Neural progenitor cell (in vitro differentiated cells): ENCODE measurements at places on chromosomes 1 and 21. TPM values are rescaled to one million over a fixed set of nuclear protein-coding genes. Genes with fewer than 3 reads are reported as not detected.

- H3K4me1 ChIP-seq: no peaks in the 10 kb centered on the region
- H3K27me3 ChIP-seq: no peaks in the 10 kb centered on the region
- DNase-seq: no peak
- H3K36me3 ChIP-seq: no peaks in the 10 kb centered on the region
Observed at GRCh38 chr21:43338951-43339350, 88.0 kb downstream of the SIK1 start.

Gene LCE2B
- not detected in 2 replicates for total RNA-seq

DNA sequence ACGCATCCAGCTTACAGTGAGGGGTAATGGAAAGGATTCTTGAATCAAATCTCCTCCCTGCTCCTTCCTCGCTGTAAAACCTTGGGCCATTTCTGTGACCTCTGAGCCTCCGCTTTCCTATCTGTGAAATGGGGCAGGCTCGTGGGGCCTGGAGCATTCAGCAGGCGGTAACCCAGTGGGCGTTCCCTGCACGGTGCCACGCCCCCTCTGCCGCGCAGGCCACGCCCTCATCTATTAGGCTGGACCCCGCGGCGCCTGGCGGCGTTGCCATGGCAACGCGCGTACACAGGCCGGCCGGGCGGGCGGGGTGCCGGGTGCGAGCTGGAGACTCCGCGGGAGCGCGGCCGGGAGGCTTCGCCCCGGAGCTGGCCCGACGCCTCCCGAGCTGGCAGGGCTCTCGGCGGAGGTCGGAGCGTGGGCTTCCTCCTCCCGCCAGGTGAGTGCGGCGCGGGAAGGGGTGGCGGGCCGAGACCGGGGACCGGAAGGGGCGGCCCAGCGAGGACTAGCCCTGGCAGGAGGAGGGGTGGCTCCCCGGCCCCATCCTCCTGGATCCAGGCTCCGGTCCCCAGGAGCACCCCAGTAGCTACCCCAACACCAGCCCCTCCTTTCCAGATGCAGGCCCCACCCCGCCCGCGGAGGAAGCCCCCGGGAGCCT, at the start of gene FHAD1:
TSS of gene FHAD1 (plus strand) at position 264 of the 655 bp plus-strand sequence. CDS start 4,562 bp downstream, outside the sequence.
- peaks cover 14% of the 10 kb centered on the region for H3K4me1 ChIP-seq
- H3K27me3 ChIP-seq: peaks cover 4% of the 10 kb centered on the region
- peak within 1 kb of the TSS; percentile 72 for H3K4me3 ChIP-seq
- H3K27ac ChIP-seq: no peak within 1 kb of the TSS

DNA sequence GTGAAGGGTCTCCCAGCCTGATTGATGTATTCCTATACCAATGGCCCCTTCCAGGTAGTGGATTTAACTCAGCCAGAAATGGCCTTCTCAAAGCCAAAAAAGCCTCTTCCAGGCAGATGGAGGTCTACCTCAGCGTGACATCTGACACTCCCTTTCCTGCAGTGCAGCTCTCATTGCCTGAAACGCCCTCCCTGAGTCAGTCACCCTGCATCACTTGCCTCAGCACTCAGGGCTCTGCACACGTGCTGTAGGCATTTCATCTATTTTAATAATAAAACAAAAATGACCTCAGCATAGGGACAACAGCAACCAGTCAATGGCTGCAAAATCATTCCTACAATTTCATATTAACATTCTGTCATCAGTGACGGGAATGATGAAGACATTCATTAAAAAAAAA, 64.4 kb upstream of the GJA5 start:
- H3K27me3 ChIP-seq: no peaks in the 10 kb centered on the region
- H3K27ac ChIP-seq: no peak overlapping the region
- peaks cover 5% of the 10 kb centered on the region for H3K4me1 ChIP-seq
- no peak for DNase-seq
- H3K4me3 ChIP-seq: no peak overlapping the region
- H3K36me3 ChIP-seq: no peaks in the 10 kb centered on the region

Gene ADARB1
- 5.1 and 8.4 TPM in 2 replicates for total RNA-seq

DNA sequence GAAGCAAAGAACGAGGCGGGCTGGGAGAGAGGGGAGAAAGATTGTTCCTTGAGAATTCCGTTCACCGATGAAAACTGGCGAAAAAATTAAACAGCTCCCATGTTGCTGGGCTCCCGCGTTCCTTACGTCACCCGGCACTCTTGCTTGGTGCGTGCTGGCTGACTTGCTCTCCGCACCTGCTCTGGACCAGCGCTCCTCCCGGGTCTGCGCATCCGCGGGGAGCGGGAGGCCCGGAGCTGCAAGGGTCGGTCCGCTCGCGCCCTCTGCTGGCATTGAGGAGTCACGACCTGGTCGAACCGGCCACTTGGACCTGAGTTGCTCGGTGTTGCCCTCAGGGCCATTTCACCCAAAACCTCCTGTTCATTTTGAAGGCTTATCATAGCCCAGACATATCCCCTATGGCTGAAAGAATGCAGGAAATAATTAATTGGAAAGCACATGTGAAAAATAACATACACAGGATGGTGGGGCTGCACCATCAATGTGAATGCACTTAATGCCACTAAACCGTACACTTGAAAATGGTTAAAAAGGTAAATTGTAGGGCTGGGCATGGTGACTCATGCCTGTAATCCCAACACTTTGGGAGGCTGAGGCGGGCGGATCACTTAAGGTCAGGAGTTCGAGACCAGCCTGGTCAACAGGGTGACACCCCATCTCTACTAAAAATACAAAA, 98.9 kb upstream of the BACE2 start:
- no peak overlapping the region for H3K27ac ChIP-seq
- H3K4me1 ChIP-seq: peaks cover 15% of the 10 kb centered on the region
- peak overlapping the region; percentile 38 for H3K4me3 ChIP-seq

Gene PLA2G4A
- 0.81 and 1.0 TPM in 2 replicates for total RNA-seq

- DNase-seq: peak; percentile 14
- H3K27me3 ChIP-seq: no peaks in the 10 kb centered on the region
- H3K4me1 ChIP-seq: peaks cover 9% of the 10 kb centered on the region
- no peaks in the 10 kb centered on the region for H3K36me3 ChIP-seq
Observed at GRCh38 chr1:66182551-66183178, 351.3 kb upstream of the SGIP1 start.

- no peaks in the 10 kb centered on the region for H3K27me3 ChIP-seq
- H3K36me3 ChIP-seq: no peaks in the 10 kb centered on the region
- peak; percentile 85 for DNase-seq
- peak within 1 kb of the TSS; percentile 87 for H3K4me3 ChIP-seq
Observed at GRCh38 chr1:154607609-154608396, at the start of gene ADAR. Gene ADAR, minus strand, starts transcription at chr1:154608186. Its CDS starts 180 bp downstream, at chr1:154608006.

Gene WNT3A
- 0.12 TPM in 1 of 2 replicates, not detected in the other for total RNA-seq

- peaks cover 54% of the 10 kb centered on the region for H3K4me1 ChIP-seq
- peak; percentile 70 for DNase-seq
- H3K27ac ChIP-seq: peak overlapping the region; percentile 90
- H3K36me3 ChIP-seq: no peaks in the 10 kb centered on the region
- H3K4me3 ChIP-seq: no peak overlapping the region
Observed at GRCh38 chr1:162169031-162169790, 99.7 kb downstream of the NOS1AP start.

Gene ANXA9
- total RNA-seq: 0.77 TPM in 1 of 2 replicates, not detected in the other

Gene OLFM3
- total RNA-seq: 3.7 and 4.4 TPM in 2 replicates

DNA sequence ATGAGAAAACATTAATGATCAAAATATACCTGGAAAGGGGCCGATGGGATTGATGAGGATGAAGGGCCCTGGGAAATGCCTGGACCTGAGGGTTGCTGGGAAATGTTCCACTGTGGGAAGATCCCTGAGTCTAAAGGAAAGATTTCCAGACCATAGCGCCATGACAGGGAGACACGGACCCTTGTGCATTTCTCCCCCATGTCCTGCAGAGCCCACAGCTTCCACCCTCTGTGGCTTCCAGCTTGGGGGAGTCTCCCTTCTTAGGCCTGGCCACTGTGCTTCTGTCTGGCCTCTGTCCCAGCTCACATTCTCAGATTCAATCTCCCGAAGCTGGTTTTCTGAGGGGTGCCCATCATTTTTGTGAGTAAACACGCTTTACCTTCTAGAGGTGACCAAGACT, 1.0 kb upstream of the PRAMEF12 start:
- no peak for DNase-seq
- no peaks in the 10 kb centered on the region for H3K27me3 ChIP-seq
- no peaks in the 10 kb centered on the region for H3K4me1 ChIP-seq
- no peak overlapping the region for H3K27ac ChIP-seq

Gene HCRTR1
- 0.06 TPM in 1 of 2 replicates, not detected in the other for total RNA-seq

Gene CACHD1
- 49.9 and 61.0 TPM in 2 replicates for total RNA-seq

GRCh38 chr21:45747802-45748445, 104.4 kb downstream of the PCBP3 start:
- no peak overlapping the region for H3K4me3 ChIP-seq
- no peaks in the 10 kb centered on the region for H3K36me3 ChIP-seq
- H3K27me3 ChIP-seq: no peaks in the 10 kb centered on the region
- DNase-seq: no peak
- no peak overlapping the region for H3K27ac ChIP-seq

Gene LAMC1
- total RNA-seq: 72.8 and 90.2 TPM in 2 replicates

- DNase-seq: peak; percentile 22
- no peak overlapping the region for H3K27ac ChIP-seq
Observed at GRCh38 chr1:39398278-39399021, 93.0 kb upstream of the BMP8A start.

DNA sequence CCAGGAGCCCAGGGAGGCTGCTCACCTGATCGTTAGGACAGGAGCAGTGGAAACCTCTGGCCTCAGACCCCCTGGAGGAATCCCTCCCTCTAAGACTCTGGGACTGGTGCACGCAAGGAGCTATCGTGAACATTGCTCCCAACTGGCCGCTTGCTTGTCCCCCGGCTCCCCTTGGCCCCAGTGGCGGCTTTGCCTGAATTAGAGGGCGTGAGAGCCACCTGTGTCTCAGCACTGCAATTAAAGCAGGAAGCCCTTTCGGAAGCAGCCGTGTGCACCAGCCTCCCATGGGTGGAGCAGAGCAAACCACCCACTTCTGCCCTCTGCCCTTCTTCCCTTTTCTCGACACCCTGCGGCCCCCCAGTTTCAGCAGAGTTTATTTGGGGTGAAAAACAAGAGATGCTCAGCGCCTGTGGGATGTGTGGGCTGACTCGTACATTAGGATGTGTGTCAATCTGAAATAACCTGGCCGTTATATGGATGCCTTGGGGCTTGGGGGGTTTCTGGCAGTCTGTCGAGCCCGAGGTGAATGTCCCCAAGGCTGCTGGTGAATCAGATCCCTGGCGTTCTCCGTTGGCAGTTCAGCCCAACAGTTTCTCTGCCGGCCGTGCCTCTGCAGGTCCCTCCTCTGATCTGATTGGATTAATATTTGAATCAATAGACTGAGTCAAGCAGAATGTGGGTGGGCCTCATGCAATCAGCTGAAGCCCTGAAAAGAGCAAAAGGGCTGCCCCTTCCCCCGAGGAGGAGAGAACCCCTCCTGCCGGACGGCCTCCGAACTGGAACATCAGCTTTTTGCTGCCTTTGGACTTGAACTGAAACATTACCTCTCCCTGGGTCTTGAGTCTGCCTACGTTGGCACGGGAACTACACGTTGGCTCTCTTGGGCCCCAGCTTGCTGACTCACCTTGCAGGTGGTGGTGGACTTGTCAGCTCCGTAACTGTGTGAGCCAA, 7.3 kb upstream of the UMODL1 start:
- H3K27ac ChIP-seq: no peak overlapping the region
- no peaks in the 10 kb centered on the region for H3K27me3 ChIP-seq
- no peak overlapping the region for H3K4me3 ChIP-seq

GRCh38 chr1:25034736-25035522, 104.9 kb upstream of the RUNX3 start:
- no peaks in the 10 kb centered on the region for H3K27me3 ChIP-seq
- no peaks in the 10 kb centered on the region for H3K36me3 ChIP-seq
- H3K4me3 ChIP-seq: no peak overlapping the region
- no peak for DNase-seq
- no peaks in the 10 kb centered on the region for H3K4me1 ChIP-seq
- no peak overlapping the region for H3K27ac ChIP-seq

DNA sequence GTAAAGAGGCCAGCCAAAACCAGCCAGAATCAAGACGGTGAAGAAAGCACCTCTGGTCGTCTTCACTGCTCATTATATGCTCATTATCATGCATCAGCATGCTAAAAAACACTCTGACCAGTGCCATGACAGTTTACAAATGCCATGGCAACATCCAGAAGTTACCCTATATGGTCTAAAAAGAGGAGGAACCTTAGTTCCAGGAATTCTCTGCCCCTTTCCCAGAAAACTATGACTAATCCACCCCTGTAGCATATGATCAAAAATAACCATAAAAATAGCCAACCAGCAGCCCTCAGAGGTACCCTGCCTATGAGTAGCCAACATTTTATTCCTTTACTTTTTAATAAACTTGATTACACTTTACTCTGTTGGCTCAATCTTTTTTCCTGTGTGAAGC, 34.2 kb upstream of the PBX1 start:
- no peaks in the 10 kb centered on the region for H3K27me3 ChIP-seq
- DNase-seq: no peak
- no peak overlapping the region for H3K27ac ChIP-seq
- peaks cover 4% of the 10 kb centered on the region for H3K36me3 ChIP-seq
- H3K4me3 ChIP-seq: no peak overlapping the region

DNA sequence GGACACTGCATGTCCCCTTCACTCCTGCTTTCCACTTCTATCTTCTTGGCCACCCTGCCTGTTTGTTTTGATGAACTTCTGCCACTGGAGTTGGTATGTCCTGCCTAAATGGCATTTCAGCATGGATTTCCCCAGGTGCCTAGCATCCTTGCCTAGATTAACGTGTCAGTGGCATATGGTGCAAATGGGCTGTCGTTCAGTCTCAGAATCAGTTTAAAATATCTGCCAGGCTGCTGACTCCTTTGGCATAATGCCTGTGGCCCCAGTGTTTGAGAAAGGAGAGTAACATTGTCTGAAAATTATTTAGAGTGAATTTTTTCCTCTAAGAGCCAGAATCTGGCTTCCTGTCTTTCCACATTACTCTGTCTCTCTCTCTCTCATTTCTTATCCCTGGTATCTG, 64.9 kb upstream of the BARHL2 start:
- H3K27me3 ChIP-seq: no peaks in the 10 kb centered on the region
- no peak for DNase-seq
- no peaks in the 10 kb centered on the region for H3K36me3 ChIP-seq
- H3K27ac ChIP-seq: no peak overlapping the region
- no peak overlapping the region for H3K4me3 ChIP-seq

DNA sequence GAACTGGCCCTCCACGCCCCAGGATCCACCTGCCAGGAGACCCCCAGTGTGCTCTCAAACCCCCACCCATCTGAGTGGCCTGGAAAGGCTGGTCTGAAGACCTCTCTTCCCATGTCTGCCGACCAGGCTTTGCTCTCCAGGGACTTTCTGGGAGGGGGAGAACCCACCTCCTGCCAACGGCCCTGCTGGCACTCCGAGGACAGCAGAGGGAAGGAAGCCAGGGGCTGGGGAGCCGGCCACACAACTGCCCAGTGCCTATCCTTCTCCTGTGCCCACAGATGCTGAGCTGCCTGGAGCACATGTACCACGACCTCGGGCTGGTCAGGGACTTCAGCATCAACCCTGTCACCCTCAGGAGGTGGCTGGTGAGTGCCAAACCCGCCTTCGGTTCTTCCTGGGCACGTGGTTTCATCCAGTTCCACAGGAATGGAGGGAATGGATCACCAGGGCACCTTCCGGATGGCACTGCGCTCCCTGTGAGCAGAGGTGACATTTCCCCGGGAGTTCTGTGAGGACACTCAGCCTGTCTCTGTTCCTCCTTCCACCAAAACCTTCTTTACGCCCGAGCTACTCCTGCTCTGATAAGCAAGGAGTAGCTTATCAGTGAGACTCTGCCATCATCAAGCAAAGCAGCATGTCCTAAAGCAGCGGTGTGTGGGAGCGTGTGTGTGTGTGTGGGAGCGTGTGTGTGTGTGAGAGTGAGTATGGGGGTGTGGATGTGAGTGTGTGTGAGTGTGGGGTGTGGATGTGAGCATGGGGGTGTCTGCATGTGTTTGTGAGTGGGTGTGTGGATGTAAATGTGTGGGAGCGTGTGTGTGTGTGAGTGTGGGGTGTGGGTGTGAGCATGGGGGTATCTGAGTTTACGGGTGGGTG, 105.5 kb downstream of the PDE9A start:
- H3K4me3 ChIP-seq: no peak overlapping the region
- H3K36me3 ChIP-seq: no peaks in the 10 kb centered on the region
- H3K27me3 ChIP-seq: no peaks in the 10 kb centered on the region
- no peaks in the 10 kb centered on the region for H3K4me1 ChIP-seq
